Activated T-cell treated with anti-CD3 and anti-CD28 coated beads for 1 hour (primary cell): ENCODE measurements at places on chromosomes 1 and 21.
A peak's percentile ranks its signal among the peaks of the same experiment; 100 is the strongest.

GRCh38 chr1:212857992-212858460 lies at the start of gene FLVCR1:
FLVCR1 (plus strand) TSS chr1:212858275; CDS start chr1:212858453, 178 bp downstream.
- DNase-seq, result peak; percentile 79

DNA sequence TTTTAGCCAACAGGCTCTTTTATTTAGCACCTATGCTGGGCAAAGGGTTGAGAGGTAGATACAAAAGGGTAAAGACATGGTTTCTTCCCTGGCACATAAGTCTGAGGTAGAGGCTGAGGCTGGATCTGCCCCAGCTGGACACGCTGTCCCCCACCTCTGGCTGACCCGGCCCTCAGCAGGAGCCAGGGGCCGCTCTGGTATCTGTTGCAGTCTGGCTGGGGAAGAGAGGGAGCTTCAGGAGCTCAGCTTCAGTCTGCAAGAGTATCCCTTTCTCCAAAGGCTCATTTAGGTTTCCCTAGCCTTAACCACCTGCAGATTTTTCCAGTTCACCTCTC lies 14.2 kb downstream of the BLACAT1 start:
- DNase-seq, result no peak

DNA sequence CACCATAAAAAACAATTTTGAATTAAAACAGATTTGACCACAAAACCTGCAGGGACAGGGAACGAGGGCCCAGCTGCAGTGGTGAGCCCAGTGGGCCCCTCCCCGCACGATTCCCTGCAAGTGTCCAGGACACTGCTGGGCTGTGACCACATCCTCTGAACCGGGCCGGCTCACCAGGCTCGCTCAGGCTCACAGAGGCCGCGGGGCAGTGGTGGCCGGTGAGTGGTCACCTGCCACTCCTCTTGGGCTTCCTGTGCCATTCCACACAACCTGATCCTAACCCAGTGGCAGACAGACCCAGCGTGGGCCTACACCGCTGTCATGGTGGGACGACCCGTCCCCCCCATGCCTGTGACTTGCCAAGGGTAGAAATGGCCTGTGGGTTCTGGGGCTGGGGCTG lies 36.5 kb upstream of the RIPK4 start:
- no peak for DNase-seq

- DNase-seq, result no peak
These were observed 3.1 kb downstream of the KCNA10 start for GRCh38 chr1:110515891-110516290.

DNA sequence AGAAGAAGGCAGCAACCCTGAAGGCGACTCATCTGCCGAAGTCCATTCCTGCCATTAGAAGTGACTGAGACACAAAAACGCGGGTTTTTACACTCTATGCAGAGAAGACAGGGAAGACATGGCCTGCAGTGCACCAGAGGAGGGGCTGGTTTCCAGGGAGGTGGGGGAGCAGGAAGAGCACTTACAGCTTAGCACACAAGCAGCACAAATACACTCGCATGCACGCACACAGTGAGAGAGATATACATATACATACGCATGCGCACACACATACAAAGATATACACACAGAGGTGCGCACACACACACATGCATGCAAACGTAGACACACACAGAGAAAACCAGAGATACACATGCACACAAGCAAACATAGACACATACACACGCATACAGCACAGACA lies 210.9 kb upstream of the CSF3R start:
- DNase-seq, result no peak

DNA sequence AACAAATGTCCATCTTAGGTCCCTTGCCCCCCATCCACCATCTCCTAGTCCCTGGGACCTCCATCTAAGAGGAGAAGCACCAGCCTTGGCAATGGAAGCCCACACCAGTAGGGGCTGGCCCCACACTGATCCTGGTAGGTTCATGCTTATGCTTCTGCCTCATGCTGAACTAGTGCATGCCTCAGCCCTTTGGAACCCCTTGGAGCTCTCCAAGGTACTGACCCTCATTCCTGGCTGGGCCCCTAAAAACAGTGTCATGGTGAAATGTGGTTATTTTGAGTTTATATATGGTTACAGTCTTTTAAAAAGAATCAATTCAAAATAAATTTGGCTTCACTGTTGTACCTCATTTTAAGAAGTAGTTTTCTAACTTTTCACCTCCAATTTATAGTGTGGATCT lies 108.3 kb downstream of the HIVEP3 start:
- no peak for DNase-seq

GRCh38 chr1:225899044-225899925 lies 10.3 kb upstream of the LEFTY1 start:
- DNase-seq, result no peak

GRCh38 chr1:179761296-179761695 lies 18.2 kb downstream of the FAM163A start:
- no peak for DNase-seq

- DNase-seq, result no peak
These were observed 1.6 kb downstream of the COLGALT2 start for GRCh38 chr1:184035719-184036516.

- peak; percentile 30 for DNase-seq
These were observed 32.3 kb downstream of the SLC66A1 start for GRCh38 chr1:19344372-19344810.

DNA sequence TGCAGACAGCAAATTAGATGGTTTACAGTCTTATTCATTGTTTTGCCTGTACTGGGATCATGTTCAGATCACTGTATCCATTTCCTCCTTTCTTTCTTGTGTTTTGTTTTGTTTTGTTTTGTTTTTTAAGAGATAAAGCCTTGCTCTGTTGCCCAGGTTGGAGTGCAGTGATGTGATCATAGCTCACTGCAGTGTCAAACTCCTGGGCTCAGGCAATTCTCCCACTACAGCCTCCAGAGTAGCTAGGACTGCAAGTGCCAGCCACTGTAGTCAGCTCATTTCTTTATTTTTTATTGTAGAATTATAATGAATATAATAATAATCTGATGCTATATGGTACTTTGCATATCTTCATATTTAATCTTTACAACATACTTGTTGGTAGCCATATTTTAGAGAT lies 403.7 kb upstream of the B3GALT2 start:
- DNase-seq, result no peak

- DNase-seq, result no peak
These were observed at the start of gene NCF2 for GRCh38 chr1:183590244-183591191. NCF2 (minus strand) TSS chr1:183590459; CDS start chr1:183590329, 130 bp downstream.

DNA sequence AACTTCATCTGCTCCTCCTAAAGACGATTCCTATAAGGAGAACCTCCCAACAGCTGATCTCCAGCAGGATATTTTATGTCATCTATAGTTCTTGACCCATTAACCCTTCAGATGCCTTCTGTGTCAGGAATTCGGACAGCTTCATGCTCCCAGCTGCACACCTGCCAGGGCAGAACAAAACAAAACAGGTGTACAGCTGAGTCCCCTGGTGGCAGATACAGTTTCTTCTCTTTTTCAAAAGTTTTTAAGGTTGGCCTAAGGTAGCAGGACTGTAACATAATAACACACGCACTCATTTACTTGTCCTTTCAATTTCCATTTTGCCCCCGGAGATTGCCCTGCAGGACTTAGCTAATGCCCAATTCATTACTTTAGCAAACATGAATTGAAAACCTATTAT lies 218.3 kb downstream of the S1PR1 start:
- DNase-seq, result no peak

DNA sequence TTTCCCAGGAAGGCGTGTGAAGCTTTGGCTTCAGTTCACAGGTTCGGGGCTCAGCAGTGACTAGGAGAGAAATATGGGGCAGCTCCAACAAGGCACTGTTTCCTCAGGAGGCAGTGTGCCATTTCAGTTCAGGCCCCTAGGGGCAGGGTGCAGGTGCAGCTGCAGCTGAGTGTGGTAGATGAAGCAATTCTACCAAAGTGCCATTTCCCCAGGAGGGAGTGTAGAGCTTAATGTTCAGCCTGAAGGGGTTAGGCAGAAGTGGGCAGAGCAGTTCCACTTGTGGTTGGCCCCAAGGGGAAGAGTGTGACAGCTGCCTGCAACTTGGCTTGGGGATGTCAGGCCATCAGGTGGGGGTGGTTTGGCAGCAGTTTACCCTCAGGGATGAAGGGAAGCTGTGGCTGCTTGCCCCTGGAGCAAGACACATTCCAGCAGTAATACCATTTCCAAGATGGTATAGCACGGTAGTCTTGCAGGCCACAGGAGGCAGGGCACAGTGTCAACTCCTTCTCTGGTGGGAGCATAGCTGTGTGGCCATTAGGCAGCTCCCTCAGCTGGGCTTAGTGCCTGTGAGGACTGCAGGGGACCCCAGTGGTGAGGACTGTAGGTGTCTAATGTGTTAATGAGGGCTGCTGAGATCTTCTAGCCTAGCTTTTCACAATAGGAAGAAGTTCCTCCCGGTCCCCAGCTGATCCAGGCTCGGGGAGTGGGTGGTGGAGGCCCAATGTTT lies 34.7 kb downstream of the RGSL1 start:
- DNase-seq, result no peak

- no peak for DNase-seq
These were observed 12.4 kb upstream of the FAAP20 start for GRCh38 chr1:2206813-2207487.

- DNase-seq, result no peak
These were observed 41.4 kb upstream of the COL6A2 start for GRCh38 chr21:46056450-46056903.

- DNase-seq, result no peak
These were observed 173.6 kb downstream of the COP1 start for GRCh38 chr1:176033474-176033873.

GRCh38 chr21:43892984-43893535 lies 28.0 kb downstream of the AGPAT3 start:
- no peak for DNase-seq
